ENCODE measurements at places on chromosomes 7 and 10.

DNA sequence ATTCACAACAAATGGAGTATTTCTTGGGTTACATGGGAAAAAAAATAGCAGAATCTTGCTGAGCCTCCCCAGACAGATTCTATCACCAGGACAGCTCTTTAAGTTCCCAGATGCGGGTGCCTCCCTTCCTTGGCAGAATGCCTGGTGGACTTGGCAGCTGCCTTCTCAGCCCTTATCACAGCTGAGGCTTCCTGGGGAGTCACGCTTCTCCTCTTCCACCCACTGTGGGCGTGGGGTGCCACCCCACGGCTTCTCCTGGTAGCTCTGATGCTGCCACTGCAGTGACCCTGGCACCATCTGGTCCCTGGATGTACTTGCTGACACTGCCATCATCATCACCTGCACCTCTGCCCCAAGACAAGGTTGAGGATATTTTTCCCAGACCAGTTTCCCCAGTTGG is 16.2 kb upstream of the NME8 start:
- no peak for DNase-seq

- DNase-seq: peak; percentile 42
Observed at GRCh38 chr10:34249634-34250033, 565.5 kb downstream of the PARD3 start.

GRCh38 chr10:31822150-31822549 is 106.5 kb downstream of the ARHGAP12 start:
- no peak for DNase-seq

DNA sequence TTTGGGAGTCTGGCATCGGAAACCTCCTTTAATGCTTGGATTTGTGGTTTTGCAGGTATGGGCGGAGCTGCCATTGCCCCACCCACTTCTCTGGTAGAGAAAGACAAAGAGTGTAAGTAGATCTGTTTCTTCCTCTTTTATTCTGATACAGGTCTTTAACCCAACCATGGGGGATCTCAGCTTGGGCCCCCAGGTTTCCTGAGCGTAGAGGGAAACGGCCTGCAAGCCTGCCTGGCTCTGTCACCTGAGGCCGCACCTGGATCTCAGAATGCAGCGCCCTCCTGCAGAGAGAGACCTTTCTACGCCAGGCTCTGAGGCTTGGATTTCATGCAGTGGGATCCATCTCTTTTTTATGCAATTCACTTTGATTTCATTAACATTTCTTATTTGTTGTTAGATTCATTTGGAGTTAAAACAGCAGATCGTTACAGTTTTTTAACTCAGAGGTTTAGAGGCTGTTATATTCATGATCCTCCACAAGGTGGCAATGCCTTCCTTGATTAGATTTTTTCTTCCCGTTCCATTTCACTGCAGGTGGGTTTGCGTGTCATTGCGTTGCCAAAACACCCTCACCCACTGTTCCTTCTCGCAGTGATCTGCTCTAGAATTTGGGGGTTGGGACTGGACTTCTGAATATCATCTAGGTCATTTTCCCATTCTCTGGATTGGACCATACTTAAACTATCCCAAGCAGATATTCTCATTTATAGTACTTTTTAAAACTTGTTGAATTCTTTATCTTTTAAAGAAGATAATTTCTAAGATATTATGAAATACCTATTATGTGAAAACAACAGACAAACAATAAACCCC is 20.0 kb downstream of the RBM17 start:
- DNase-seq: peak; percentile 92

GRCh38 chr10:35006836-35007235 is 83.3 kb downstream of the CUL2 start:
- no peak for DNase-seq

GRCh38 chr7:24833549-24833948 is 76.3 kb upstream of the GSDME start:
- no peak for DNase-seq

DNA sequence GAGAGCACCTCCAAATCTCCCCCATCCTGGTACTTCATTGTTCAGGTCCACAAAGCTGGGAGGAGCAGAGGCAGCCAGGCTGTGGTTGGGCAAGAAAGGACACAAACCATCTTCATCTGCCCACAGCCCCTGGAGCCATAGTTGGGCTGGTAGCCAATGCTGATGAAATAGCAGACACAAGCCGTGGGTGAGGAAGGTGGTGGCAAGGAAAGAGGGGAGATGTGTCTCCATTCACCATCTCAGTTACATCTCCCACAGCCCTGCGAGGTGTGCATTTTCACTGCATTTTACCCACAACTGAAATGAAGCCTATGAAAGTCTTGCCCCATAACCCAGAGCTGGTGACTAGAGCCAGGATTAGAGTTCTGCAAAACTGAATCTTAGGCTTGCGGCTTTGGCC is 35.0 kb downstream of the PIK3AP1 start:
- no peak for DNase-seq

- no peak for DNase-seq
Observed at GRCh38 chr7:141073173-141073640, 657 bp upstream of the TMEM178B start.

- no peak for DNase-seq
Observed at GRCh38 chr10:10625491-10625890, 392.2 kb upstream of the CELF2 start.

DNA sequence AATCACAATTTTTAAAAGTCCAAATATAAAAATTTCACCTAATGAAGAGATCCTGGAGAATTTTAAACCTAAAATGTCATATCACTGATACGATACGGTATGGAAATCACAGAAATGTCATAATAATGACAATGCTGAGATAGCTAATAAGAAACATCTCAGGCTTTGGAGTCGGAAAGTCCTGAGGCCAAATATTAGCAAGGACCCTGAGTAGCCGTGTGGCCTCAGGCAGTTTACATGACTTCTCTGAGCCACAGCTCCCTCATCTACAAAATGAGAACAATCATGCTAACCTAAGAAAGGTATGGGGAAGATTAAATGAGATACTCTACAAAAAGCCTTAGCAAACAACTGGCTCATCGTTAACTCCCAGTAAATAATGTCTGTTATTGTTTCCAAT is 100.9 kb upstream of the NEBL start:
- no peak for DNase-seq

DNA sequence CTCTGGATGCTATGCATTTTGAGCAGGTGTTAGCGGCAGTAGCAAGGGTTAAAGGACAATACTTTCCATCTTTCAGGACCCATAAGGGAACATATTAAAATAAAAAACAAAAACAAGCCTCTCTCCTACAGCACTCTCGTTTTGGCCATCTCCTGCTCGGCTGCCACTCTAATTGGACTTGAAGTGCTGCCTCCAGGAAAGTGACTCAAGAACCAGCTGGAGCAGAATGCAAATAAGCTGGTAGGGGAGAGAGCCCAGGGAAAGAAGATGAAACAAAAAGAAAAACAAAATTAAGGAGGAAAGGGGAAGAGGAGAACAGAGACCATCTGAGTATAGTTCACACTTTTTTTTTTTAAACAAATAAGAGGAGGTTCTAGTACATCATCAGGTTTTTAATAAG is 65.6 kb downstream of the HBP1 start:
- no peak for DNase-seq

DNA sequence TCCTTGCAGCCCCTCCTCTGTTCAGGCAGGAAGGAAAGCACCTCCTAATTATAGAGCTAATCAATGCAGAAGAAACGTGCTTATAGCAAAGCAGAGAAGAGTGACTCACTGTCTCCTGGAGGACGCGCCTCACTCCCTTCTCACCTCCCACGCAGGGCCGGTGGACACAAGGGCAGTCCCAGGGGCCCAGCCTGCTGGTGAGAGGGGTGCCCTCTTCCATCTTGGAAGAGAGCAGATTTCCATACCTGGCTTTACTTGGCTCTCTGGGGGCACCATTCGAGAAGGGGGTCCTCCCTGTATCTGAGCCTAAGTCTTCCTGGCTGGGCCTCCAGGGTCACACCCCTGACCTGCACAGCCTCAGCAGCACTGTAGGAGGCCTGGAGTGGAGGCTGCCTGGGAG is 55.8 kb downstream of the RASGEF1A start:
- no peak for DNase-seq

GRCh38 chr7:81949306-81949705 is 179.5 kb upstream of the HGF start:
- no peak for DNase-seq

- no peak for DNase-seq
Observed at GRCh38 chr7:94205529-94205928, 189.2 kb upstream of the COL1A2 start.

DNA sequence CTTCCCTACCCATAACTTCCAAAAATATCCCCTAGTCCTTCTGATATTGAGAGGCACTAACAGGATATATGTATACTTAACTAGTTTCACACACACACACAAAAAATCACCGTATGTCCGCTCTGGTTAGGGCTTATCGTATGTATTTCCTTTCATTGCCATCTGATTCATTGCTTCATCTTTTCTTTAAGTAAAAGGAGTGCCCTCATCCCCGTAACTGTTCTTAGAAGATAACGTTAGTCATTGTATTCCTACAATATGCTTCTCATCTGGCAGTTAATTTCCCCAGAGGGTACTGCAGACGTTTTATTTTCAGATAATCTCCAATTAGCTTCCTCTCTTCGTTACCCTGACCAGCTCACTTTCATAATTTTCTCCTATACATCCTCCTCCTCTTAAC is 37.3 kb downstream of the NRCAM start:
- no peak for DNase-seq

DNA sequence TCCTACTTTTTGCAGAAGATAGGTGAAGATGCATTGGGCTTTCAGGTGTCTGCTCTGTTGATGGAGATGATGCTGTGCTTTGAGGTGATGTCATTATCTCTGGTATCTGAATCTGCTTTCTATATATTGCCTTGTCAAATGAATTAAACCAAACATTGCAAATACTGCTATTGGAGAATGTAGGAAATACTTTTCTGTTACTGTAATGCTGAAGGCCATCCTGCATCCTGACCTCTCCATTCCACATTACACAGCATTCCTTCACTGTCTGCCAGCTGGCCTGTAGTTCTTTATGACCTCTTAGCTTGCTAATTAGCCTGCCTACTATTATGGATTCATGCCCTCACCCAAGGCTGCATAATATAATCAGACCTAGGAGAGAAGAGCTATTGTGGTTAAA is 73.2 kb downstream of the VCL start:
- DNase-seq: no peak

GRCh38 chr7:34750209-34750608 is 92.2 kb downstream of the NPSR1 start:
- no peak for DNase-seq

- peak; percentile 70 for DNase-seq
Observed at GRCh38 chr10:129513312-129513711, 46.3 kb downstream of the MGMT start.

GRCh38 chr10:10132009-10132408 is 885.7 kb upstream of the CELF2 start:
- DNase-seq: no peak

- no peak for DNase-seq
Observed at GRCh38 chr10:33416691-33417090, 82.2 kb upstream of the NRP1 start.

DNA sequence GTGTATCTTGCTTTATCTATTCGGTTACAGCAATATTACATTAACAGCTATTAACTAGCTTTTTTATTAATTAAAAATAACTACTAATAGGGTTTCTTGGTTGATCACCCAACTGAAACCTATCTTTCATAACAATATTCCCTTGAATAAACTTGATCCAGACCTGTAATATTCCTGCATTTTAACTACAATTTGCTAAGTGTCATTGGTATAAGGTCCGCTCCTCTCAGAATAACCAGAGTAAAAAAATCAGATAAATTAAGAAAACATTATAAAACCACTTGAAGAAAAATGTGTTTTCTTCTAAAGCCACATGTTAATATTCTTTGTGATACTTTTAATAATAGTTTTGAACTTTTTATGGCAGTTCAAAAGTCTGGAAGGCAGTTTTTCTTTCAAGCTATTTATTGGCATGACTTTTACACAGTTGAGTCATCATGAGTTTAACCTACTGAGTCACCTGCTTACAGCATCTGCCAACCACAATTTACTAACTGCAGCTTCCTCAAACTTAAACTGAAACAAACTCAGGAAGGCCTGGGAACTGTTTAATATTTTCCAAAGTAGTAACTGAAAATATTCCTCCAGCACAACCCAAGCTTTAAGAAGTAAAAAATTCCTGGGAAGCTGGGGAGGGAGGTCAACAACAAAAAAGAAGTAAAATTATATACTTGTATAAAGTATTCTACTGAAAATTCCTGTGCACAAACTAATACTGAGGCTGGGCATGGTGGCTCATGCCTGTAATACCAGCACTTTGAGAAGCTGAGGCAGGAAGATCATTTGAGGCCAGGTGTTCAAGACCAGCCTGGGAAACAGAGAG is 103.2 kb downstream of the NRBF2 start:
- DNase-seq: no peak

DNA sequence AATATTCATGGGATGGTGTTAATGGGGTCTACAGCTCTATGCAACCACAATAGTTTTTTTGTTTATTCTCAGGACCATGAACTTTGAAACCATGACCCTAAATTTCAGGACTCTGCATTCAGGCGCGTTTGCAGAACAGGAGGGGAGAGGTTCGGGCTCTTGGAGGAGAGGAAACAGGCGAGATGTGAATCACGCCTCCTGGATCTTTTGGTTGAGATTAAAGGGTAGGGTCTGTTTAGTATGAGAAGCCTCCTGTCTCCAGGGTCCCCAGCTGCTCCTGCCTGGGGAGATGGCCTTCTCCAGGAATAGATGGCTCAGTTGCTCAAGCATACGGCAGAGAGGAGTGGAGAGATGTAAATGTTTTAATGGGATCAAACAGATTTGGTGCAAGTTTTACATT is 18.2 kb downstream of the TLL2 start:
- DNase-seq: no peak

DNA sequence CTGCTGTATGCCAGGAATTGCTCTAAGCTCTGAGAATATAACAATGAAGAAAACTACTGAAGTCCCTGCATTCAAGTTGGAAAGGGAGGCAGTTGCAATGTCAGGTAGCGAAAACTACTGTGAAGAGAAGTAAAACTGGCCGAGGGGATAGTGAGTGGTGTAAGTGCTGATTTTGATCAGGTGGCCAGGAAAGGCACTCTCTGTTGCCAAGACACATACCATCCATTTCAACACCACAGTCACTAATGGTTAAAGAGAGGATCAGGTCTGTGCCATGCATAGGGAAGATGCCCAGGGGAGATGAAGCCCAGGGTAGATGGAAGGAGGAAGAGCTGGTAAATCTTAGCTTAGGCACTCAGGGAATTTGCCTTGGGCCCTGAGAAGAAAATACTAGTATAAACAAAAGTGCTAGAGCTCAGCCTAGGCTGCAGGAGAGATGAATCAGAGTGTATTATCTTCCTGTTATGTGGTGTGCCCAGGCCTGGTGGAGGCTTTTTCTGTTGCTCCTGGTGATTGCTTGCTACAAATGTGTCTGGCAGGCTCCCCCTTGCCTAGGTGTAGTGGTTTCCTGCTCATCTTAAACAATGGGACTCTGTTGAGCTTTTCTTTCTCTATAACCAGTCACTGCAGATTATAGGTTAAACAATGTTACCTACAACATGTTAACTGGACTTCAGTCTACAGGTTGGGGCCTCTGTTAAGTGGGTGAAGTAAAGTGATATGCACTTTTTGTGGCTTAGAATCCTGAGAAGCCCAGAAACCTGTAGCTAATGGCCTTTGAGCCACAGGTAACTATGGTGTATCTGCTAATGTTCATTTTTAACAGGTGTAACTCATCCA is 125.5 kb downstream of the LRRC4 start:
- DNase-seq: no peak

- DNase-seq: peak; percentile 75
Observed at GRCh38 chr7:87564296-87564963, 36.3 kb downstream of the ABCB1 start.
